Sigmoid colon (tissue), 7 donors: ENCODE measurements at places on chromosomes 6 and 20. TPM values are rescaled to one million over a fixed set of nuclear protein-coding genes. Genes with fewer than 3 reads are reported as not detected.

- no peak overlapping the region for H3K27ac ChIP-seq
- no peaks in the 10 kb centered on the region for H3K36me3 ChIP-seq
- no peaks in the 10 kb centered on the region for H3K27me3 ChIP-seq
- H3K4me1 ChIP-seq = no peaks in the 10 kb centered on the region
- DNase-seq = no peak
Measured at GRCh38 chr6:140459209-140459608, 1084.8 kb upstream of the CITED2 start.

KIFC1 gene
- total RNA-seq = 0.81 TPM

GRCh38 chr6:40325791-40326190 is 261.4 kb downstream of the LRFN2 start:
- no peaks in the 10 kb centered on the region for H3K27me3 ChIP-seq
- H3K4me3 ChIP-seq = no peak overlapping the region
- no peak overlapping the region for H3K27ac ChIP-seq
- H3K4me1 ChIP-seq = no peaks in the 10 kb centered on the region
- no peaks in the 10 kb centered on the region for H3K36me3 ChIP-seq

FRS3 gene
- 4.9 TPM for total RNA-seq

CFB gene
- 40.0 TPM for total RNA-seq

- DNase-seq = no peak
- H3K4me3 ChIP-seq = no peak overlapping the region
- H3K4me1 ChIP-seq = no peaks in the 10 kb centered on the region
- H3K27ac ChIP-seq = no peak overlapping the region
- no peaks in the 10 kb centered on the region for H3K36me3 ChIP-seq
- H3K27me3 ChIP-seq = no peaks in the 10 kb centered on the region
Measured at GRCh38 chr20:1702328-1702727, 44.7 kb upstream of the SIRPG start.

DNA sequence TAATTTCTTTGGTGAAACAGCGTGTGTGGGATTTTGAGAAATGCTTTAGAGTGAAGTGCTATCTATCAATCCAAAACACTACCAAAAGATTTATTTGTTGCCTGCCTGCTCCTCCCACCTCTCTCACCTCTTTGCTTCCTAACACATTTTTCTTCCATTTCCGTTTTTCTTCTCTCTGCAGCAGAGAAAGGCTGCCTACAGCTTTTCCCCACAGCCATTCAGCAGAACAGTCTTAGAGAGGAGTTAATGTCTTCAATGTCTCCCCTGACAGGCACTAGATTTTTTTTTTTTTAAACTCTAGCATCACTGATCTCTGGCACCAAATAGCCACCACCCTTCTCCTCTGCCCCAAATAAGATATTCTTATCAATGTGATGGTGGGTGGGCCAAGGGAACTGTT is 327.8 kb upstream of the MAN1A1 start:
- H3K4me3 ChIP-seq = no peak overlapping the region
- H3K36me3 ChIP-seq = no peaks in the 10 kb centered on the region

SLC32A1 gene
- total RNA-seq = not detected

- no peaks in the 10 kb centered on the region for H3K36me3 ChIP-seq
- H3K27ac ChIP-seq = peak overlapping the region; percentile 38
- peaks cover 34% of the 10 kb centered on the region for H3K4me1 ChIP-seq
- peak overlapping the region; percentile 62 for H3K4me3 ChIP-seq
Measured at GRCh38 chr20:36093025-36093803, 61.3 kb upstream of the EPB41L1 start.

DNA sequence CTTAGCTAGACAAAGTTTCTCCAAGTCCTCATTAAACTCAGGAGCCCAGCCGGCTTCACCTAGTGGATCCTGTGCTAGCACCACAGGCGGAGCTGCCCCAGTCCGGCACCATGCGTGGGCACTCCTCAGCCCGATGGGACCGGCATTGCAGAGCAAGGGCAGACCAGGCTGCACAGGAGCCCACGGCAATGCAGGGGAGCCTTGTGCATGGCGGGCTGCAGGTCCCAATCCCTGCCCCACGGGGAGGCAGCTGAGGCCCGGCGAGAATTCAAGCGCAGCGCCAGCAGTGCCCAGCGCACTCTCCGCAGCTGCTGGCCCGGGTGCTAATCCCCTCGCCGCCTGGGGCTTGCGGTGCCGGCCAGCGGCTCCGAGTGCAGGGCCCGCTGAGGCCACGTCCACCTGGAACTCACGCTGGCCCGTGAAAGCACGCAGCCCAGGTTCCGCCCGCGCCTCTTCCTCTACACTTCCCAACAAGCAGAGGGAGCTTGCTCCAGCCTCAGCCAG is 292.3 kb upstream of the EYS start:
- no peaks in the 10 kb centered on the region for H3K36me3 ChIP-seq
- no peaks in the 10 kb centered on the region for H3K4me1 ChIP-seq
- no peak for DNase-seq
- no peak overlapping the region for H3K4me3 ChIP-seq

CCDC170 gene
- total RNA-seq = 0.71 TPM

DNA sequence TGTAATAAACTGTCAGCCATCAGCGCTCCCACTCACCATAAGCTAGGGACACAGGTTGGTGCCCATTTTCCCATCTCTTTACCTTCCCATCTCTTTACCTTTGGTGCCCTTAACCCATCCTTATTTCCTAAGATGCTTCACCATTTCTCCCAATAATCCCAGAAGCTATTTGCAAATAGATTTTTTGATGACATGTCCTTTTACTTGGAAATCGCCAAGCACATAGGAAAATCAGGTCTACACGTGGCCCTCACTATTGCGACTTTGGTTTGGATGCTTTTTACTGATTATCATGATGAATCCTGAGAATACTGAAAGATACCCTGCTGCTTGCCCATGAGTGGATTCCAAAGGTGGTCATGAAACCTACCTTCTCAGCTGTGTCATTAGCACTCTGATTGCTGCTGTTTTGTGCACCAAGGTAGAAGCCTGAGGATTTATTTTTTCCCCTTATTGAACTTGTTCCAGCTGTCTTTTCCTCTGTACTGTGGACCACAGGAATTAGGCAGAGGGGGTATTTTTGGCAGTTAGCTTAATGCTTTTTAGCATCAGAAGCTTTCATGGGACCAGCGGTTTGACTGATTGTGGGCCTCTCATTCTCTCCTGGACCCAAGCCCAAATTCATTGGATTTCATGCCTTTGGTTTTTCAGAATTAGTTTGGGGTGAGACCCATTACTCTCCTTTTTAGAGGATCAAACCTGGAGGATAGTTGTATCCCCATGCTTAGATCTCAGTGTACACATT is 229.6 kb upstream of the RIN2 start:
- no peaks in the 10 kb centered on the region for H3K36me3 ChIP-seq
- no peak for DNase-seq

DNA sequence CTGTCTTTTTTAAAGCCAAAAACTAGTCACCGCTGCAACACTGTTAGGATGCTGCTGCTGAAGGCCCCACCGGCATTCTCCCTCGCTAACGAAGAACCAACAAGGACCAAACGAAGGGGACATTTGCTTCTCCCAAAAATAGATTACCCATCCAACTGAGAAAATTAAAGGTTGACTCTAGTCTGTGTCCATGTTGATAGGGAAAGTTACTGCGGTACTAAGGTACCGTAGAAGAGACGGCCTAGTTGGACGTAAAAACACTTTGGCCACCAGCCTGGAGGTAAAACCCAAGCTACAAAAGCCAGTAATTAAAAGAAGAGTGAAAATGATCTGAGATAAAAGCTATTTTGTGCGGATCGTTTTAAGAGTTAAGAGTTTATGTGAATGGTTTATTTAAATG is 11.8 kb upstream of the FOXF2 start:
- no peaks in the 10 kb centered on the region for H3K4me1 ChIP-seq
- H3K4me3 ChIP-seq = peak overlapping the region; percentile 21
- peak overlapping the region; percentile 96 for H3K27ac ChIP-seq
- H3K27me3 ChIP-seq = peaks cover 54% of the 10 kb centered on the region
- no peak for DNase-seq

SLC17A2 gene
- not detected for total RNA-seq

DNA sequence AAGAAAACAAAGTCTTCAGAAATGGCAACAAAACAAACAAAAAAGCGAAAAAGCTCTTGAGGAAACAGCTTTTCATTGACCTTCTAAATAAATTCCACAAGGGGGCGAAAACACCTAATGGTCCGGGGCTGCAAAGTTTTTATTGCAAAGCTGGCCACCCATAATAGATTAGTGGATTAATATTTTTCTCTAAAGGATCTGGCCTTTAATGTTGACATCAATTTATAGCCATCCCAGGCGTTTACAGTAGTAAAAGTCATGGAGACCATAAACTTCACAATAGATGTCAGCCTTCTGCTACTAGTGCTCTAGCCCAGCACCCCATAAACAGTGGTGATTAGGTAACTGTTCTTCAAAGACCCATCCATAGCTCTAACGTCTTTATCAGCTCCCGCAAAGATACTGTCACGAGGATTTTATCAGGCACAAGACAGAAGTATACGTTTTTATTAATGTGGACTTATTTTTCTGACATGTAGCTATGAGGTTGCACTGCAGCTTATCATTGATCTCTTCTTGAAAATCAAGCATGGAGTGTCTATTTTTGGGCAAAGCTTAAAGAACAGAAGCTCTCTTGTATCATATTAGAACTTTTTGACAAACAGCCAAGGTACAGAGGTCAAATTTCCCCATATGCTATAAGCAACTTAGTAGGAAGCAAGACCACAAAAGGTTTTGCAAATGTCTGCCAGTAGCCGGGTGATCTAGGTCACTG is 4.7 kb downstream of the CITED2 start:
- H3K4me1 ChIP-seq = peaks cover 14% of the 10 kb centered on the region
- peak overlapping the region; percentile 97 for H3K27ac ChIP-seq
- H3K36me3 ChIP-seq = peaks cover 11% of the 10 kb centered on the region
- no peak for DNase-seq

DNA sequence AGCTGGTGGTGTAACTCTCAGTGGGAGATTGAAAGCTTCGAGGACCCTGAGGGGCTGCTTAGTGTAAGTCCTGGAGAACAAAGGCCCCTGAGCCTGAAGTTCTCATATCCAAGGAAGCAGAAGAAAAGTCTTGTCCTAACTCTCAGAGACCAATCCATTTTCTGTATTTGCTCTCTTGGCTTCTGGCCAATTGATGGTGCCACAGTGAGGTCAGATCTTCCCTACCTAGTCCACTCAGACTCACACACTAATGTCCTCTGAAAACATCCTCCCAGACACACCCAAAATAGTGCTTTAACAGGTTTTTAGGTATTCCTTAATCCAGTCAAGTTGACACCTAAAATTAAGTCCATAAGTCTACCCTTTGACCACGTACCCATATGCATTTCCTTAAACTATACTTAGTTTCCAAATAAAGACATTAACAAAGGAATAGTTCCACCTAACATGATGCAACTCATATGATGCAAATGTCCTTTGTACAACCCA is 29.4 kb downstream of the ZNF292 start:
- DNase-seq = no peak
- H3K4me1 ChIP-seq = no peaks in the 10 kb centered on the region
- no peaks in the 10 kb centered on the region for H3K27me3 ChIP-seq
- no peak overlapping the region for H3K4me3 ChIP-seq

DNA sequence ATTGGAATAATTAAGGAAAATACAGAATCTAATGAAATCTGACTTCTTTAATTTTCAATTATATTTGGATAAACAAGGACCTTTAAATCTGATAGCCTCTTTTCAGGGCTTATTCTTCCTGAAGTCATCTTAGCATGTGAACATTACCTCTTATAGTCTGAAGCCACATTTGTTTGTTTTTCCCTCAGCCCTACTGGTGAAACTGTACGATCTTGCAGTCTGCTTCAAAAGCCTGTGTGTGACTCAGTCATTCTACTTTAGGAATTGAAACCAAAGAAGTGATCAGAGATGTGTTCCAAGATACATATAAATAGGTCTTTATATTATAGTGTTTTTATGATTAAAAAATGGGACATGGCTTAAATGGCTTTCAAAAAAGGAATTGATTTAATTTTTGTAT is 67.5 kb downstream of the MACROD2 start:
- no peaks in the 10 kb centered on the region for H3K36me3 ChIP-seq
- H3K27ac ChIP-seq = no peak overlapping the region
- H3K4me3 ChIP-seq = no peak overlapping the region
- no peaks in the 10 kb centered on the region for H3K4me1 ChIP-seq
- no peak for DNase-seq
- no peaks in the 10 kb centered on the region for H3K27me3 ChIP-seq

GRCh38 chr6:160810238-160810637 is 108.2 kb downstream of the PLG start:
- no peak overlapping the region for H3K27ac ChIP-seq
- DNase-seq = no peak
- H3K4me3 ChIP-seq = no peak overlapping the region
- H3K27me3 ChIP-seq = no peaks in the 10 kb centered on the region
- H3K36me3 ChIP-seq = no peaks in the 10 kb centered on the region
- H3K4me1 ChIP-seq = no peaks in the 10 kb centered on the region

- DNase-seq = no peak
- H3K36me3 ChIP-seq = no peaks in the 10 kb centered on the region
- no peaks in the 10 kb centered on the region for H3K27me3 ChIP-seq
Measured at GRCh38 chr6:155274533-155274932, 10.7 kb downstream of the CLDN20 start.

DNA sequence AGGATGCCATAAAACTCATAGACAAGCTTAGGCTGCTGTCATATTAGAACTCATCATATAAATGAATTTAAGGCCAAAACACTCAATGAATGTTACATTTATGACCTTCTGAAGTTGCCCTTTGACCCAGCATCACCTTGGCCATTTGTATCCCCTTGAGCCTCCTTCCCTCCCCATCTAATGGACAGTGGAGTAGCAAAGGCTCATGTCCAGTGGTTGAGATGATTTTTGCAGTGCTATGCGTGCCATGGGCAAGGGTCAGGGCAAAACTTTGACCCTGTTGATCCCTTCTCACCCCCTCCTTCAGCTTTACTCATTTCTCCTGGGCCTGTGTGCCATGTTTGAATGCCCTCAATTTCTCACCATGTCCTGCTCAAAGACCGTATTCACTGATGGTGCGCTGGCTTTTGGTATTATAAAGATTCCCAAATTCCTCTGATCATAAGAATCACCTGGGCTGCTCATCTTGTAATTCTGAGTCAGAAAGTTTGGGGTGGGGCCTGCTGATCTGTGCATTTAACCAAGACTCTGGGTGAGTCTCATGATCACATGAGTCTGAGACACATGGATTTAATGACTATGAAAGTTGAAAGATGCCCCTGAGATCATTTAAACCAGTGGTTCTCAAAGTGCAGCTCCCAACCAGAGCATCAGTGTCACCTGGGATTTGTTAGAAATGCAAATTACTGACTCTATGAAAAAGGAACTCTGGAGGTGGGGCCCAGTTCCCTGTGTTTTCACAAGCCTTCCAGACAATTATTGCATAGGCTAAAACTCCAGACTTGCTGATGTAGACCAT is 57.5 kb upstream of the IL20RA start:
- H3K4me1 ChIP-seq = no peaks in the 10 kb centered on the region
- DNase-seq = no peak
- no peaks in the 10 kb centered on the region for H3K27me3 ChIP-seq

DNA sequence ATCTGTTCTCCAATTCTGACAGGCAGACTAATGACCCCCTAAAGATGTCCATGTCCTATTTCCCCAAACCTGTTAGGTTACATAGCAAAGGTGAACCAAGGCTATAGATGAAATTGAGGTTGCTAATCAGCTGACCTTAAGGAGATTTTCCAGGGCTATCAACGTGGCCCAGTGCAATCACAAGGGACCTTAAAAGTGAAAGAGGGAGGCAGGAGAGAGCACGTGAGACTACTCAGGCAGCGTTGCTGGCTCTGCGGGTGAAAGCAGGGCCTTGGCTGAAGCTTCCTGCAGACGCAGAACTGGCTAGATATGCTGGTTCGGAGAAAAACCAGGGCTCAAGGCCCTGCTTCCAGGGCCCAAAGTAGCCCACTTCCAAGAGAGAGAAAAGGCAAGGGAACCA is 78.7 kb downstream of the NCOA7 start:
- peak; percentile 67 for DNase-seq
- no peaks in the 10 kb centered on the region for H3K27me3 ChIP-seq
- no peaks in the 10 kb centered on the region for H3K36me3 ChIP-seq
- H3K4me1 ChIP-seq = peaks cover 4% of the 10 kb centered on the region
